Right lobe of liver (tissue), 6 donors: ENCODE measurements at places on chromosomes 5 and 9. TPM values are rescaled to one million over a fixed set of nuclear protein-coding genes. Genes with fewer than 3 reads are reported as not detected.
A peak's percentile ranks its signal among the peaks of the same experiment; 100 is the strongest.

- H3K4me3 ChIP-seq: no peak overlapping the region
- no peaks in the 10 kb centered on the region for H3K36me3 ChIP-seq
- DNase-seq: no peak
- H3K4me1 ChIP-seq: no peaks in the 10 kb centered on the region
Observed at GRCh38 chr9:106112935-106113334, 418.6 kb downstream of the TMEM38B start.

GRCh38 chr9:79329861-79330260 is 241.9 kb upstream of the TLE4 start:
- H3K4me1 ChIP-seq: no peaks in the 10 kb centered on the region
- no peaks in the 10 kb centered on the region for H3K36me3 ChIP-seq
- H3K27me3 ChIP-seq: no peaks in the 10 kb centered on the region
- no peak for DNase-seq
- no peak overlapping the region for H3K27ac ChIP-seq
- H3K4me3 ChIP-seq: no peak overlapping the region

The PCDHGC4 gene
- total RNA-seq: 0.22 TPM

- H3K4me3 ChIP-seq: no peak overlapping the region
- no peak for DNase-seq
- no peaks in the 10 kb centered on the region for H3K4me1 ChIP-seq
- H3K36me3 ChIP-seq: no peaks in the 10 kb centered on the region
- H3K27me3 ChIP-seq: no peaks in the 10 kb centered on the region
Observed at GRCh38 chr9:112158656-112159367, 16.3 kb downstream of the SUSD1 start.

GRCh38 chr5:160799184-160799583 is 52.8 kb downstream of the ATP10B start:
- no peaks in the 10 kb centered on the region for H3K36me3 ChIP-seq
- no peak for DNase-seq
- no peak overlapping the region for H3K4me3 ChIP-seq
- no peaks in the 10 kb centered on the region for H3K4me1 ChIP-seq
- H3K27me3 ChIP-seq: no peaks in the 10 kb centered on the region

DNA sequence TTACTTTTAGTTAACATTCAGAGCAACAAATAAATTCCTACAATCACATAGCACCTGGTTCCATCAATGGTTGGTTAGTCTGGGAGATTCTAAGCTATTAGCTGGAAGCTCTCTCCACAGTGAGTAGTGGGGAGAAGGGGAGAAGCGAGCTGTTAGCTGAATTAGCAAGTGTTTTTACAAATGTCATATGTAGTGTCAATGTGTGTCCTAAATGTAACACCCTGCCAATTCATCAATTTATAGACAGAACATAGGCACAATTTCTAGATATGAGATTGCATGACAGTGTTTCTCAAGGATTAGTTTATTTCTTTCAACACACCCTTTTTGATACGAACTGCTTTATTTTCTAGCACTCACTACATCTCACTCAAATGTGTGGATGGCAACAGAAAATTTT is 349.0 kb downstream of the PDE4D start:
- no peaks in the 10 kb centered on the region for H3K4me1 ChIP-seq
- H3K4me3 ChIP-seq: no peak overlapping the region
- peak overlapping the region; percentile 74 for H3K27ac ChIP-seq
- no peak for DNase-seq
- no peaks in the 10 kb centered on the region for H3K36me3 ChIP-seq

The TRIM7 gene
- 0.68 TPM for total RNA-seq

GRCh38 chr9:12212860-12213259 is 480.3 kb upstream of the TYRP1 start:
- no peaks in the 10 kb centered on the region for H3K27me3 ChIP-seq
- no peak overlapping the region for H3K27ac ChIP-seq
- no peaks in the 10 kb centered on the region for H3K36me3 ChIP-seq
- H3K4me1 ChIP-seq: no peaks in the 10 kb centered on the region
- no peak overlapping the region for H3K4me3 ChIP-seq
- no peak for DNase-seq

DNA sequence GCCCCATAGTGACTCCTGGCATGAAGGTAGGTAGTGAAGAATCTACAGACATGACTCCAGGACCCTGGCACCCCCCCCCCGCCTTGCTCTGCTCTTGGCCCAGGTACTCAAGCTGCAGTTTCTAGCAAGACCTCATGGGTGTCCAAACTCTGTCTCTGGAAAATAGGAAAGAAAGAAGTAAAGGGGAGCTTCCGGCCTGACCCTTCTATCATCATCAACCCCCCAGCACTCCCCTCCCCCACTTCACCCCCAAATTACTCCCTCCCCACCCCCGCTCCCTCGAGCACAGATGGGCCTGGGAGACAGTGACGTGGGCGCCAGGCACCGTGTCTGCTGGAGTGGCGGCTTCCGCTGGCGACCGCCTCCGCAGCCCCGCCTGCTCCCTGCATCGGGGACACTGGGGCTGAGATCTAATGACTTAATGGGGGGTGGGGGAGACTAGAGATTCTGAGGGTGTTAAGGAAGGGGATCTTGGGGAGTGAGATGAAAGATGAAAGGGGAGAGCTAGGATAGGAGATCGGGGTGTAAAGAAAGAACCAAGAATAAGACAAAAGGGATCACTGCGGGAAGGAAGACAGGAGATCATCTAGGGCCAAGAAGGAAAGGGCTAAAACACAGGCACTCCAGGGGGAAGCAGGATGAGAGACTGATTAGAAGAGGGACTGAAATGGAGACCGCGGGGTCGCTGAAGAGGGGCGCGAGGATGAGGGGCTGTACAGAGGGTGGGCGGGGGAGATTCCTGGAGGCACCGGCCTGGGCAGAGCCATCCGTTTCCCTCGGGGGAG is 1.1 kb upstream of the DNAJB5 start:
- peak; percentile 61 for DNase-seq
- H3K27me3 ChIP-seq: no peaks in the 10 kb centered on the region
- peak overlapping the region; percentile 74 for H3K27ac ChIP-seq
- peak overlapping the region; percentile 75 for H3K4me3 ChIP-seq
- no peaks in the 10 kb centered on the region for H3K4me1 ChIP-seq
- no peaks in the 10 kb centered on the region for H3K36me3 ChIP-seq

- peaks cover 4% of the 10 kb centered on the region for H3K4me1 ChIP-seq
- H3K27me3 ChIP-seq: no peaks in the 10 kb centered on the region
- no peak within 1 kb of the TSS for H3K27ac ChIP-seq
- H3K36me3 ChIP-seq: no peaks in the 10 kb centered on the region
- peak; percentile 20 for DNase-seq
Observed at GRCh38 chr9:76905791-76906646, at the start of gene PRUNE2. Gene PRUNE2, minus strand, starts transcription at chr9:76906114. Its CDS starts 151 bp downstream, at chr9:76905963.

GRCh38 chr5:64859881-64860280 is 91.2 kb downstream of the CWC27 start:
- no peak overlapping the region for H3K4me3 ChIP-seq
- H3K27ac ChIP-seq: no peak overlapping the region
- H3K36me3 ChIP-seq: no peaks in the 10 kb centered on the region
- no peaks in the 10 kb centered on the region for H3K4me1 ChIP-seq

The SPTAN1 gene
- total RNA-seq: 141 TPM

- no peaks in the 10 kb centered on the region for H3K27me3 ChIP-seq
- no peak overlapping the region for H3K27ac ChIP-seq
- DNase-seq: no peak
- no peaks in the 10 kb centered on the region for H3K36me3 ChIP-seq
- no peak overlapping the region for H3K4me3 ChIP-seq
- H3K4me1 ChIP-seq: no peaks in the 10 kb centered on the region
Observed at GRCh38 chr5:7053125-7053524, 339.9 kb downstream of the TENT4A start.

The OSMR gene
- total RNA-seq: 44.8 TPM

GRCh38 chr5:94391996-94392395 is 226.4 kb downstream of the KIAA0825 start:
- H3K4me1 ChIP-seq: no peaks in the 10 kb centered on the region
- H3K36me3 ChIP-seq: no peaks in the 10 kb centered on the region
- H3K4me3 ChIP-seq: no peak overlapping the region
- H3K27me3 ChIP-seq: no peaks in the 10 kb centered on the region

DNA sequence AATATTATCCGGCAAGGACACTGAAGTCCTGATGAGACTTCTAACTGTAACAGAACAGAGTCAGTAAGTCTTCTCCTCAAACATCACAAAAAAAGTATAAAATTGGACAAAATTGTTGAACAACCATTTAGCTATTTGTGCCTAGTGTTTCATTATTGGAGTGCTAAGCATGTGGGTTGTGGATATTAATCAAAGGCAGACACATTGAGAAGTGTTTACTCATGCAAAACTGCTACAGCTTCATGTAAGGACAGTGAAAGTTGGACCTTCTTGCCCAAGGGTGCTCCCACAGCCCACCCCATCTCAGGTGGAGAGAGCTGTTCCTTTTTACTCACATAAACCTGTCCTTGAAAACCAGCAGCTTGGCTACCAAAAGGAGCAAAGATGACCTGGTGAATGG is 355.1 kb upstream of the DAB2 start:
- H3K4me1 ChIP-seq: no peaks in the 10 kb centered on the region
- no peak overlapping the region for H3K27ac ChIP-seq
- no peak for DNase-seq
- H3K27me3 ChIP-seq: no peaks in the 10 kb centered on the region

The PLCXD3 gene
- 0.27 TPM for total RNA-seq

GRCh38 chr5:126831156-126831555 is 54.2 kb downstream of the LMNB1 start:
- H3K4me3 ChIP-seq: no peak overlapping the region
- H3K27me3 ChIP-seq: no peaks in the 10 kb centered on the region
- H3K27ac ChIP-seq: no peak overlapping the region
- H3K36me3 ChIP-seq: no peaks in the 10 kb centered on the region

The FGF18 gene
- total RNA-seq: not detected

- H3K36me3 ChIP-seq: no peaks in the 10 kb centered on the region
- H3K4me3 ChIP-seq: no peak overlapping the region
- DNase-seq: no peak
- no peak overlapping the region for H3K27ac ChIP-seq
- no peaks in the 10 kb centered on the region for H3K27me3 ChIP-seq
Observed at GRCh38 chr9:97873425-97873824, 20.4 kb downstream of the FOXE1 start.

- H3K4me1 ChIP-seq: no peaks in the 10 kb centered on the region
- H3K27ac ChIP-seq: no peak overlapping the region
- H3K27me3 ChIP-seq: no peaks in the 10 kb centered on the region
- no peak for DNase-seq
Observed at GRCh38 chr5:100889165-100889743, 13.8 kb downstream of the ST8SIA4 start.

- peak overlapping the region; percentile 1 for H3K27ac ChIP-seq
- H3K4me3 ChIP-seq: no peak overlapping the region
- H3K36me3 ChIP-seq: no peaks in the 10 kb centered on the region
- no peak for DNase-seq
- no peaks in the 10 kb centered on the region for H3K27me3 ChIP-seq
Observed at GRCh38 chr5:54702470-54702869, 184.9 kb downstream of the SNX18 start.

- no peak for DNase-seq
- no peaks in the 10 kb centered on the region for H3K4me1 ChIP-seq
- no peak overlapping the region for H3K27ac ChIP-seq
- peaks cover 52% of the 10 kb centered on the region for H3K36me3 ChIP-seq
- no peaks in the 10 kb centered on the region for H3K27me3 ChIP-seq
- H3K4me3 ChIP-seq: no peak overlapping the region
Observed at GRCh38 chr9:97675655-97676054, 21.5 kb downstream of the XPA start.

GRCh38 chr9:10204276-10204675 is 408.5 kb downstream of the PTPRD start:
- no peaks in the 10 kb centered on the region for H3K4me1 ChIP-seq
- no peaks in the 10 kb centered on the region for H3K27me3 ChIP-seq
- H3K36me3 ChIP-seq: no peaks in the 10 kb centered on the region
- no peak for DNase-seq
- no peak overlapping the region for H3K4me3 ChIP-seq

The RASGEF1C gene
- not detected for total RNA-seq

DNA sequence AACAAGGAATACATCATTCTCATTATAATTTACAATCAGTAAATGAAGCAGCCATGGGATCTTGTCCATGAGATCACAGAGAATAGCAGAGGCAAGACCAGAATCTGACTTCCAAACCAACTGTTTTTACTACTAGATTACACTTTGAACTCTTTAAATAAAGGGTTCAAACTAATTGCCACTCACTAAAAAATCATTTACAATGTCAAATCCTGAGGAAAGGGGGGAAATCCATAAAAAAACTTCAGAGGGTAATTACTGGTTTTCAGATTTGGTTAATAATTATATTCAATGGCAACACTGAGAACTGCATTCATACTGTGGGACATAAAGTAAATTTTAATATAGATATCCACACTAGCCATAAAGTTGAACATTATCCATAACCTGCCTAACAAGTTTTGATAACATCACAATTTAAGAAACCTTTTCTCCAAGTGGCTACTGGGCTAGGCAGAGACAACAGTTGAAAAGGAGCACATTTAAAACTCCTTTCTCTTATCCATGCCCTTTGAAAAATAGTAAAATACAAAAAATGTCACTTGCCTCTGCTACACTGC is 15.9 kb downstream of the PLPP1 start:
- H3K27ac ChIP-seq: peak overlapping the region; percentile 5
- no peak overlapping the region for H3K4me3 ChIP-seq
- H3K27me3 ChIP-seq: no peaks in the 10 kb centered on the region
- no peak for DNase-seq
- H3K36me3 ChIP-seq: no peaks in the 10 kb centered on the region
- no peaks in the 10 kb centered on the region for H3K4me1 ChIP-seq

The TSSK1B gene
- not detected for total RNA-seq

GRCh38 chr5:73781107-73781768 is 155.2 kb downstream of the ARHGEF28 start:
- H3K4me1 ChIP-seq: no peaks in the 10 kb centered on the region
- no peak overlapping the region for H3K4me3 ChIP-seq
- H3K36me3 ChIP-seq: no peaks in the 10 kb centered on the region

The SPATA6L gene
- total RNA-seq: 4.0 TPM
